ENCODE measurements at places on chromosomes 12 and 14.

DNA sequence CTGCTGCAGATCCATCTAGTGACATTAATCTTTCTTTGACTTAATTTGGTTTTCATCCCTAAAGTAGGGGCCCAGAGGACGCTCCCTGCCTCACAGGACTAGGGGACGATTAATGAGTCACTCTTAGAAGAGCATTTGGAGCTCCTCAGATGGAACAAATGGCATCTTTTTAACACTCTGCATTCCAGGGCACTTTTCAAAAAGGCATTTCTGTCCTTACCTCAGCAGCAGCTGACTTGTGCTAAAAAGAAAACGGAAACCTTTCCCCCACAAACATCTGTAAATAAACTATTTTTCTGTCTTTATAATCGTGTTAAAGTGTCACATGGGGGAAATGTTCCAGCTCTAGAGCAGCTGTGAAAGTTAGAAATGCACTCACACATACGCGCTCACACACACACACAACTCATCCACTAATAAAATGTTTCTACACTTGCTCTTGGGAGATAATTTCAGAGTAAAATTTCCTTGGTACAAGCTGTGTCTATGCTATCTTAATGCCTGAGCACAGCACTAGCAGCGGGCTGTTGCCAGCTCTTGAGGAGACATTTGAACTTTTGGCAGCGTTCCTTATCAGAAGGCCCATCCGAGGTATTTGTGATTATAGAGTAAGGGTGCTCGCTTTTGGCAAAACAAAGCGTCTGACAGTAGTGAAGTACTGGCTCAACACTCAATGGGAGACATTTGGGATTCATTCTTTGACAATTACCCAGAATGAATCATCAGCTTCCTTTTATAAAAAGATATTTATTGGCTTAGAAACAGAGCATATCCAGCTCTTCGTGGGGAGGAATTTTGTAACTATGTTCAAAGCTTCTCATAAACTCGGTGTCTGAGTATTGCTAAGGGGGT is 141.3 kb downstream of the PLXNC1 start:
- no peak for DNase-seq

DNA sequence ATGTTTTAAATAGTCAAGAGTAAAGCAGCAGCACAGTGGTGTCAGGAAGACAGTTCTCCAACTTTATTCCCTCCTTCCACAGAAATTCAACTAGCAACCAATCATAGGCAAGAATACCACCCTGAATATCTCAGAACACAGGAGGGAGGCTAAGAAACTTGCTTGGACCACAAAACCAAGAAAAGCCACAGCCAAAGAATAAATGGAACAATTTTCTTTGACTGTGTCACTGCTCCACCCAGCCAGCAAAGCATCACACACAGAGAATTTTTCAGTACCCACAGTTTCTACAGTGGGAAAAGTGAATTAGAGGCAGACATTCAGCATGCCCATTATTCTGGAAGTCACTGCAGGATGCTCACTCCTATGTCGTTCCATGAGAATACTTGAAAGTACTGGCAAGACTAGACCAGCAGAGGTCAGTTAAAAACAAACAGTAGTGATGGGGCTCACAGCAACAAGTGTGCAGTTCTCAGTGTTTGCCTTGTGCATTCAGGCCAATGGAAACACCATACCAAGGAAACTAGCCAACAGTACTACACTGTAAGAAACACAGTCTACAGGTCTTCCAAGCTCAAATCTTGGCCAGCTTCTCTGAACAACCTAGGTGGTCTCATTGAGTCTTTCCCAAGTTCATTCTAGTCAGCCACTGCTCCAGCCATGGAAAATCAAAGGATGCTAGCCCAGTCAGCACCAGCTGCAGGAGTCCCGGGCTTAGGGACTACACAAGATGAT is 56.8 kb upstream of the FOXG1 start:
- DNase-seq = no peak

DNA sequence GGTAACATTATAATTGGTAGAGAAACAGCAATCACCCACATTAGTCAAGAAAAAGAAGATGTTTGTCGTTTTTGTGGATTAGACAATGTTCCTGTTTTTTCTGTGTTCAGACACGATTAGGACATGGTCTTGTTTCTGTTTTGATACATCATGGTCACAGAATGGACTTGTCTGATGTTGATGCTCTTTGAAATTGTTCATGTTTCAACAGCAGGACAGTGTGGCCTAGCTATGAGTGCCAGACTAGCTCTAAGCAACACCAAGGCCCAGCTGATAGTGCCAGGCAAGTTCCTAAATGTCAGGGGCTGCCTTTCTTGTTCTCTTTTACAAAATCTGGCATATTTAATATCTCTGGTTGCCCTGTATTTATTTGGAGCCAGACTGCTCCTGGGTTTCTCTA is 40.9 kb upstream of the TOMM20L start:
- DNase-seq = no peak

GRCh38 chr12:41174602-41175001 is 13.5 kb upstream of the PDZRN4 start:
- no peak for DNase-seq

DNA sequence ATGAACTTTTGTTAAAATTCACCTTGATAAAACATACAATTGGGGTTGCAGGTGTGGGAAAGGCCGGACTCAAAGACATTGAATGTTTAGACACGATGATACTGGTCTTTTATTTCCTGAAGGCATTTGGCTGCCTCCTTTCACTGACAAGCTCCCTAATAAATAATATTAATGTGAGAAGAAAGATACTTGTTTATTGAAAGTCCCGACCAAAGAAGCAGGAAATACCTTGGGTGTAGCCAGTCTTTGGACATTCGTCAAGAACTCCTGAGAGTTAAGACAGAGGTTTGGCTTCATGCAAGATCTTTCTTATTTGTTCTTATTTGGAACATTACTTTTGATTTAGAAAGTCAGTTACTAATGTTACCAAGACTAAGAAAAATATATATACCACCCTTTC is 1133.8 kb upstream of the SEL1L start:
- no peak for DNase-seq

- no peak for DNase-seq
Measured at GRCh38 chr12:108177131-108177530, 48.0 kb downstream of the WSCD2 start.

All from OCI-M1 (cell line).